ENCODE measurements at places on chromosomes 7 and 10.

- DNase-seq: no peak
These were observed 80.5 kb upstream of the LRGUK start for GRCh38 chr7:134046594-134047128.

GRCh38 chr10:17257466-17258321, 29.7 kb downstream of the VIM start:
- no peak for DNase-seq

- no peak for DNase-seq
These were observed 25.3 kb downstream of the EN2 start for GRCh38 chr7:155483245-155483644.

- DNase-seq: no peak
These were observed 31.2 kb downstream of the DYNC2I1 start for GRCh38 chr7:158887594-158887993.

- DNase-seq: no peak
These were observed 106.0 kb downstream of the ADARB2 start for GRCh38 chr10:1631282-1631681.

GRCh38 chr7:141433698-141434097, 117.5 kb upstream of the AGK start:
- no peak for DNase-seq

GRCh38 chr7:114263219-114263618, 151.4 kb upstream of the FOXP2 start:
- DNase-seq: no peak

- no peak for DNase-seq
These were observed 9.6 kb upstream of the OAT start for GRCh38 chr10:124428207-124428777.

DNA sequence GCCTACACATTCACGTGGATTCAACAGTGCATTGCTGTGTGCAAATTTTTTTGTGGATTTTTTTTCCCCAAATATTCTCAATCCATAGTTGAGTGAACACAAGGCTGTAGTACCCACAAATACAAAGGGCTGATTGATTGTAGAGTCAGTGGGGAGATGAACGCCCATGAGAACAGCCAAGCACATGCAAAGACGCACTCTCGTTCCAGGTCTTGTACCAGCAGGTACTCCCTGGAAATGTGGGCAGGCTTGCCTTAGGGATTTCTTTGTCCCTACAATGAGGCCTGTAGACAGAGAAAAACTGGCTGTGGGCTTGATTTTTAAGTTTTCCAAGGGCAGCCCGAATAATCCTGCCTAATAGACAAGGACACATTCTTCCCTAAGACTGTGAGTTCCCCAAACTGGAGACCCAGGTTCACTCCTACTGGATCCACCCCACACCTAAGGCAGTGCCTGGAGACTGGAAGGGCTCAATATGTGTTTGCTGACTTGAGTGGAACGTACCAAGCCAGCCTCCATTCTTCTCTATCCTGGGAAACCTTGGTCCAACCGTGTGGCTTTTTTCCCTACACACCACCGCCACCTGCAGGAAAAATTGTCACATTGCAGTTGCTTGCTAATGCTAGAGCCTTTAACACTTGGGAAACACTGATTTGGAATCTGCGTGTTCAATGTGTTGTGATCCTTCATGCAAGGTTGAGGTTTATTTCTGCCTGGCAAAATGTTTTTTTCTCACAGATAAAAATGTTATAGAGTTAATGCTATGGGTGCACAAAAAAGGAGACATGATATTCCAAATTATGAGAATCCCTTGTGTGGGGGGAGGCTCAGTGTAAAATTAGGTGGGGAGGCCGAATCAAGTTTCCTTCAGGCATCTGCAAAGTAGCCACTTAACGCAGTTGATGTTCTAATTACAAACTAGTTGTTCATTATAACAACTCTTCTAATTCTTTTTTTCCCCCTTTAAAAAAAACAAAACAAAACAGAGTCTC, 49.3 kb downstream of the PPP1R17 start:
- no peak for DNase-seq

GRCh38 chr10:13490503-13490902, 38.3 kb downstream of the BEND7 start:
- DNase-seq: no peak

- DNase-seq: no peak
These were observed 98.5 kb downstream of the GRB10 start for GRCh38 chr7:50684011-50684712.

GRCh38 chr10:48496831-48497779, 107.8 kb downstream of the ARHGAP22 start:
- DNase-seq: no peak

DNA sequence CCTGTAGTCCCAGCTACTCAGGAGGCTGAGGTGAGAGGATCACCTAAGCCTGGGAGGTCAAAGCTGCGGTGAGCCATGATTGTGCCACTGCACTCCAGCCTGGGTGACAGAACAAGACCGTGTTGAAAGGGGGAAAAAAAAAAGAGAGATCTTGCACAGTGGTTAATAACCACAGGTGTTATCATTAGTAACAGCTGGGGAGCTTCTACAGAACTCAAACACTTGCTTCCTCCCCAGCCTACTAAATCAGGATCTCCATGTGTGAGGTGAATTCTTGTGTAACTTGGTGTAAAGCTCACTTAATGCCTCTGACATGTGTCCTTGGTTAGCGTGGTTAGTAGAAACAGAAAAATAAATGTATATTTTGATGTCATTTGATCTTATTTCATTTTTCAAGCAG, 43.9 kb upstream of the BMS1 start:
- no peak for DNase-seq

DNA sequence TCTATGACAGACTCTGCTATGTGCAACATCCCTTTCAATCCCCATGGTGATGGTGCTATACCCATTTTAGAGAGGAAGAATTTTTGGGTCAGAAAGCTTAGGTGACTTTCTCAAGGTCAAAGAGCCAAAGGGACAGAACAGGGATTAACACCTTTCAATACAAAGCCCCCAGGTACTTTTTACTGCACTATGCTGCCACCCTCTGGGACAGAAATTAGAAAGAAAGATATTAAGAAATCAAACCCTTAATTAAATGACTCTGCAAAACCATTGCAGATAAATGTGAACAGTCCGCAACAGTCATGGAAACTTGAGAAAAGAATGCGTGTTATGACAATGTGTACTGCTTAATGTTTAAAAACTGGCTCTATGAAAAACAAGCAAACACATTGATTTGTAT, 673.7 kb downstream of the MAGI2 start:
- no peak for DNase-seq

DNA sequence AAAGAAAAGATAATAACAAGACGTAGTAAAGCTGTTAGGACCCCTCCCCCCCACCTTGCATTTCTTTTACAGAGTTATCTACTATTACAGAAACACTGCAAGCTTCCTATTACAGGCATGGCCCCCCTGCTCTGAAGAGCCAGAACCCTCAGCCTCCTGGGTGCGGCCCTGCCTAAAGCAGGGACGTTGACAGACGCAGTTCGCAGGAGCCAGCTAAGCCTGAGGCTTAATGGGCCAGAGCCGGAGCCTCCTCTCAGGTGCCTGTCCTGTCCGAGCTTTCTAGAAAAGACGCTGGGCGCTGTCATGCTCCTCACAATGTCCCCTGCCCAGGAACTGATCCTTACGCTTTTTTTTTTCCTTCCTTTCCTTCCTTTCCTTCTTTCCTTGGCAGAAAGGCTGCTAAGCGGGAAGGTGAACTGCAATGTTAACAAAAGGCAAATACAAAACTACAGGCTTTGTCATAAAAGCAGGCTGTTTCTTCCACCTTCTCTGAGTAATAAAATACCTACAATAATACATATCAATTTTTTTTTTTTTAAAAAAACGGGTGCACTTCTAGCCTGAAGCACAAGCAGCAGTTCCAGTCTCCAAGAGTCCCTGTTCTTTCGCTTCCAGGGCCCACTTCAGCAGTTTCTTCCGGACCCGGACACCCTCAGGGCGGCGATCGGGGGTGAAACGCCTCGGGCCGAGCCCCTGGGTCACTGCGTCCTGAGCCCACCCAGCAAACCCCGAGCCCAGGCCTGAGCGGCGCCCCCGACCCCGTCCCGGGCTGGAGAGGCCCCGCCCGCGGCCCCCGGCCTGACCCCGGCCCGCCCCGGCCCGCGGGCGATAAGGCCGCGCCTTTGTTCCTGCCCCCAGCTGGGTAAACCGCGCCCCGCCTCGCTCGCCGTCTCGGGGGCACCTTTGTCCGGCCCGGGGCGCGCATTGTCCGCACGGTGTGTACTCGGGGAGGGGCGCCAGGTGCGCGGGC, 11.2 kb downstream of the MNX1 start:
- no peak for DNase-seq

GRCh38 chr10:44334621-44335184, 50.2 kb downstream of the CXCL12 start:
- DNase-seq: no peak

GRCh38 chr7:112069879-112070321, 136.3 kb downstream of the DOCK4 start:
- DNase-seq: no peak

GRCh38 chr10:64156166-64156565, 635.0 kb downstream of the REEP3 start:
- no peak for DNase-seq

GRCh38 chr7:134741907-134742635, 37.4 kb upstream of the CALD1 start:
- no peak for DNase-seq

GRCh38 chr10:110851020-110851612, 20.6 kb upstream of the PDCD4 start:
- no peak for DNase-seq

GRCh38 chr10:22623633-22624253, 90.6 kb downstream of the PIP4K2A start:
- no peak for DNase-seq

DNA sequence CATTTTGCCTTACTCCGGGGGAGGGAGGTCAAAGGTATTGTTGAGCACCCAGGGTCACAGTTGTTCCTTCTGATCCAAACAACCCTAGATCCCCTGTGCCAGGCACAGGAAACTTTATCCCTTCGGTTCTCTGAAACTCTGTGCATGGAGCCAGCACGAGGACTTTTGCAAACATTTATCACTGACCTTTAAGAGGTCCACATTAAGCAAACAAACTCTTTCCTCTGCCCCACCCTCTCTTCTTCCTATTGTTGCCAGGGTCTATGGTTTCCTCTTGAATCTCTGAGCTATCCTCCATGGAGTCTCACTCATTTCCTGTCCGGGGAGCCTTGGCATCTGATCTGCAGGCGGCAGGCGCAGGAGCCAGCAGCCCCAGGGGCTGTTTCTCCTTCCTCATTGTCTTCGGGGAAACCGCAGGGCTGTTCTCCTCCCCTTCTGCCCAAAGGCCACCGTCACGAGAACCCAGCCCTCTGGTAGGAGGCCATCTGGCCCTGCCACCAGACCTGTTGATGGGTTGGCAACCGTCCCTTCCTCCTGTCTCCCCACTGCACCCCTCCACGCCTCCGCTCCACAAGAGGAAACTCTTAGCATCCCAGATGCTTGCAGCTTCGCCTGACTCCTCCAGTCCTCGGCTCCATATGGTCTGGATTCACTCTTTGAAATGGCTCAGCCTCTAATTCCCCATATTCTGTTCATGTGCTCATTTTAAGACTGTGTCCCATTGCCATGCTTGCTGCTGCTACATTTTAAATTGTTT, 327.3 kb upstream of the NRP1 start:
- DNase-seq: no peak

- no peak for DNase-seq
These were observed 288.3 kb upstream of the HABP2 start for GRCh38 chr10:113264333-113265131.

DNA sequence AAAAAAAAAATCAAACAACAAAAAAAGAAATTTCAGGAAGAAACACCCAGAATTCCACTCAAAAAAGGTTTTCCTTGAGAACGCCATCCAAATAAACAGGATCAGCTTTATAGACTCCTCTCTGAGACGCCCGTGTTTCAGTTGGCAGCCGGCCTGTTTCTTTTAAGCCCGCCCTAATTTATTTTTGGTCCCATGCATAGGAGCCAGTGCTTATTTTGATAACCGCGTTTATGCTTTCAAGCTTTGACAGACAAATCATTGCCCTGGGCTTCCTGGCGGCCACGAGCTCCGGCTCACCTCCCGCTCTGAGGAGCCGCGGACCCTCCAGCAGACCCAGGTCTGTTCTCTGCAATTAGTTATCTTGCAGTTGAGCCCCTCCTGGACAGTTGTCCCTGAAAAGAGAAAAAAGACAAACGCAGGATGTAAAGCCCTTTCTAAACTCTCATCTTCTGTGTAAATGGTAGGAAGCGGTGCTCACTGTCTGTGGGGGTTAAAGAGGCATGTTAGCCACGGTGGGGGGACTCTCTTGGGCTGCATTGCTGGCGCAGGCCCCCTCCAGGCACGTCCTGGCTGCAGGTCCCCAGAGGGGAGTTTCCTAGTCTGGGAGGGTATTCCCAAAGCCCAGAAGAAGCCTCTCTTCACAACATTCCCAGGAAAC, 22.2 kb upstream of the UNCX start:
- DNase-seq: no peak

GRCh38 chr7:105940109-105940508, 23.0 kb upstream of the CDHR3 start:
- DNase-seq: no peak

GRCh38 chr7:47371733-47372368, 210.1 kb downstream of the TNS3 start:
- DNase-seq: no peak

- no peak for DNase-seq
These were observed 52.9 kb upstream of the CALD1 start for GRCh38 chr7:134726581-134726980.

- no peak for DNase-seq
These were observed 107.7 kb upstream of the ANK3 start for GRCh38 chr10:60497364-60497763.

GRCh38 chr10:102752266-102752930, 8.7 kb downstream of the WBP1L start:
- DNase-seq: no peak

DNA sequence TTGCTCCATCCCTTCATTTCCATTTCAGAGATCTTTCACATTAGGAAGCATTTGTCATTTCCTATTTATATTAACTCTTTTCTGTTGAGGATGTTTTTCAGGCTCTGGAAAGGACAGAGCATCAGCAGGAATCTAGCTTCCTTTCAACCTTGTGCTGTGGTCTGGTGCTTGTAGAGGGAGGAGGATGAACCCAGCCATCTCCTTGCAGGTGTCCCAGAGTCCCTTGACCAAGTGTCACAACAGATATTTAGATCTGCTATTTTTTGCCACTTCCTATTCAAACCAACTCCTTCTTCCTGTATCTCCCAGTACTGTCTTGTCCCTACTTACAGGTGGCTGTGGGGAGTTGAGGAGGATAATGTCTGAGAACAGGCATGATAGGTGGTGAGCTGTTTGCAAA, 742.8 kb downstream of the GRID1 start:
- no peak for DNase-seq

DNA sequence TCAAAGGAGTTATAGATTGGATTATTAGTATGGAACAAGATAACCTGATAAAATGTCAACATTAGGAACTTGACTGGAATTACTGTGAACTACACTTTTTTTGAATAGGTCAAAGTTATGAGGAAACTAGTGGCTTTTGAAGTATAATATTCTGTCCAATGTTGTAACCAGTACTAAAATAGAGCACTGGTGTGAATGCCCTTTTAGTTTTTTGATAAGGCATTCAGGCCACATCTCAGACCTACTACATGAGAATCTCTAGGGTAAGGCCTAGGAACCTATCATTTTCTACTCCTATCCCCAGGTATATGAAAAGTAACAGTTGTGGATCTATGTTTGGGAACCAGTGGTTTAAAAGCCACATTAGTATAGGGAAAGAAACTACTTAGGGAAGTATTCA, 16.4 kb downstream of the KMT2E start:
- no peak for DNase-seq

GRCh38 chr10:73909540-73910115, 1.3 kb upstream of the PLAU start:
- no peak for DNase-seq
